Ovary (tissue), 10 donors: ENCODE measurements at places on chromosomes 5 and 9.

DNA sequence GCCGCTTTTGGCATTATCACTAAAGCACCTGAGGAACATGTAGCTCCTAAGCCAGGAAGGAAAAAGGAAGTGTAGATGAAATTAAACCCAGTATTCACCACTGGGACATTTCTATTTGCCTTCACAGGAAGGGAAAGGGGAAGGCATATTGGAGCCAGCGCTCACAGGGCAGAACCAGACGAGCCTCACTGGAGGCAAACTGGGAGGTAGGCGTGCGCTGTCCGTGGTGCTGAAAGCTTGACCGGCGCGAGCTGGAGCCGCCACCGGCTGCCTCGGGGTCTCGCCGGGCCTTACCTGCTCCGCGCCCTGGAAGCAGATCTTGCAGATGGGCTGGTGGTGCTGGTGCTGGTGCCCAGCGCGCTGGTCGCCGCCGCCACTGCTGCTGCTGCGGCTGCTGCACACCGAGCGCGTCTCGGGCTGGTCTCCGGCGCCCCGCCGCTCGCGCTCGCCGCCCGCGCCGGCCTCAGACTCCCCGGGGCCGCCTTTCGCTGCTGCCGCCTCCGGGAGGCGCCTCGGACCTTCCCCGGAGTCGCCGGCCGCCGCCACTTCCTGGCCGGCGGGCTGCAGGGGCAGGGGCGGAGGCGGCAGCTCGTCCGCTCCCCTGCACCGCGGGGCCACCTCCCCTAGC, 732 bp downstream of the MARCHF11 start:
- DNase-seq, result peak; percentile 81

DNA sequence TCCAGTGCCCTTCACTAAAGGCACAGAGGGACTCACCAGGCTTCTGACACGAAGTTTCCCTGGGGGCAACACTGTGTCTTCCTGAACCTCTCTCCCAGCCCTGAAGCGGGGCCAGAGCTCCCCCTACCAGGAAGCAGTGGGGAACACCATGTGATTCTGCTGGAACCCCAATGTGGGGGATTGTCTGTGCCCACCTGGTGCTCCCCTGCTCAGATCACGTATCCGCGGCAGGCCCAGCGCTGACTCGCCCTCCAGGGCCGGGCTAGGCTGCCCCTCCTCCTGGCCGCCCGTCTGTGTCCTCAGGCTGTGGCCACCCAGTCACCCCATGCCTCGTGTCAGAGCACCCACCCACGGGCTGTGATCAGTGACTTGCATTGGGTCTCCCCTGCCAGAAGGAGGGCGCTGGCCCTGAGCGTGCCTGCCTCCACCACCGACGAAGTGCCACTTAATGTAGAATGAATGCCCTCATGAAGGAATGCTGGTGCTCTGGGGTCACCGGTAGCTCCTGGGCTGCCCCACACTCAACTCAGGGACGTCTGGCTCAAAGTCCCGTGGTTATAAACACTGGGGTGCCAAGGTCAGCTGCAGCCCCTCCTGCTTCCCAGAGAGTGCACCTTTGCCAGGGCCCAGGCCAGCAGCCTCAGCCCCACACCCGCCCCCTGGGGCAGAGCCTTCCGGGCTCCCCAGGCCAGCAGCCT, 22.1 kb downstream of the SARDH start:
- peak; percentile 44 for DNase-seq

GRCh38 chr5:175874462-175875139, 3.2 kb downstream of the CPLX2 start:
- DNase-seq, result no peak

DNA sequence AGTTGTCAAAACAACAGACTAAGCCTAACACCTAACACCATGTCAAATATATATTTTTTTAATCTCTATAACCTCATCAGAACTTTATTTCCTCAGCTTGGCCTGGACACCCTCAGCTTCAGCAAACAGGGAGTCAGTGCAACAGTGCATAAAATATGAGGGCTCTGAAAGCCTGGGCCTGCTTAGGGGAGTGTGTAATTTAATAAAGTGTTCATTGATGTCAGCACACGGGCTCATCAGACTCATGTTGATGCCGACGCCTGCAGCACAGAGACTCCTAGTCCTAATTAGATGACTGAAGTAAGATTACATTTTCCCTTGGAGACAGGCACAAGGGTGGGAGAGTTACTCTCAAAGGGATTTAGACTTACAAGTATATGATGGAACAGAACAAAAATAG, 37.8 kb downstream of the CDH10 start:
- DNase-seq, result no peak

DNA sequence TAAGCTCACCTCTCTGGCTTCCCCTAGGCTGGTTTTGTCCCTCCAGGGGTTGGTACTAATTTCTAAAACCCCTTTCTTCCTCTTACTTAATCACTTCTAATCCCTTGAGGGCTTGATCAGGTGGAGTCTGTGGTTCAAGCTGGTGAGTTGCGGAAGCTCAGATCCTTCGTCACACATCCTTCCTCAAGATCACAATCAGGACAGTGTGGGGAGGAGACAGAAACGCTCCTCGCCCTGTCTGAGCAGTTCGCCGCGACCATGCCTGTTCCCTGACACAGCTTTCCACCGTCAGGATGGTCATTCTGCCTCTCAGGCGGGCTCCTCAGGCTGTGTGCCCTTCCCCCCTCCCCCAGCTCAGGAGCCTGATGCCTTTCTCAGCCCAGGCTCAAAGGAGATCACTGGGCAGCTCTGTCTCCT, 24.3 kb downstream of the CPLX2 start:
- no peak for DNase-seq

DNA sequence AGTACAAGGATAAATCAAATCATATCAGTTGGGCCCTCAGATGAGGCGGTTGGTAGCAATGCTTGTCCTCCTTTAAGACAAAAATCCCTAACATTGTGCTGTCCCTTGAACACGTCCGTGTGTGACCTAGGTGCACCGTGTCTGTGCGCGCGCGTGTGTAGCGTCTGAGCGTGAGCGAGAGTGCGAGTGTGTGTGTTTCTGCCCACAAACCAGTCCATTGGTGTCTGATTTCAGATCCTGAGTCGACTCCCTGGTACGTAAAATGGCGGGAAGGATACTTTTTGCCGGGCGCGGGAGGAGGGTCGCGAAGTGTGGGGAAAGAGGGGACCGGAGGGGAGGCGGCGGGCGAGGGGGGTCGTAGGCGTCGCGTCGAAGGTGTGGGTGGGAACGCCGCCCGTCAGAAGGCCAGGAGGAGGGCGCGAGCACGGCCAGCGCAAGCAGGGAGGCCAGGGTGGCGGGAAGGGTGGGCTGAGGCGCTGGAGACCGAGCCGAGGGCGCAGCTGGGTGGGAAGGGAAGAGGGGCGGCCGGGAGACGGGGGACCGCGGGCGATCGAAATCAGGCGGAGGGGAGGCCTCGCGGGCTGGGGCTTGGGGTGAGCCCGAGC, 8.9 kb downstream of the OTP start:
- DNase-seq, result no peak

GRCh38 chr5:112968411-112969106, 8.0 kb upstream of the DCP2 start:
- no peak for DNase-seq

DNA sequence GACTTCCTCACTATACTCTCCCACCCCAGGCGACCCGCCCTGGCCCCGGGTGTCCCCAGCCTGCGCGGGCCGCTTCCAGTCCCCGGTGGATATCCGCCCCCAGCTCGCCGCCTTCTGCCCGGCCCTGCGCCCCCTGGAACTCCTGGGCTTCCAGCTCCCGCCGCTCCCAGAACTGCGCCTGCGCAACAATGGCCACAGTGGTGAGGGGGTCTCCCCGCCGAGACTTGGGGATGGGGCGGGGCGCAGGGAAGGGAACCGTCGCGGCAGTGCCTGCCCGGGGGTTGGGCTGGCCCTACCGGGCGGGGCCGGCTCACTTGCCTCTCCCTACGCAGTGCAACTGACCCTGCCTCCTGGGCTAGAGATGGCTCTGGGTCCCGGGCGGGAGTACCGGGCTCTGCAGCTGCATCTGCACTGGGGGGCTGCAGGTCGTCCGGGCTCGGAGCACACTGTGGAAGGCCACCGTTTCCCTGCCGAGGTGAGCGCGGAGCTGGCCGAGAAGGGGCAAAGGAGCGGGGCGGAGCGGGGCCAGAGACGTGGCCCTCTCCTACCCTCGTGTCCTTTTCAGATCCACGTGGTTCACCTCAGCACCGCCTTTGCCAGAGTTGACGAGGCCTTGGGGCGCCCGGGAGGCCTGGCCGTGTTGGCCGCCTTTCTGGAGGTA, 2.1 kb downstream of the CA9 start:
- DNase-seq, result peak; percentile 71

DNA sequence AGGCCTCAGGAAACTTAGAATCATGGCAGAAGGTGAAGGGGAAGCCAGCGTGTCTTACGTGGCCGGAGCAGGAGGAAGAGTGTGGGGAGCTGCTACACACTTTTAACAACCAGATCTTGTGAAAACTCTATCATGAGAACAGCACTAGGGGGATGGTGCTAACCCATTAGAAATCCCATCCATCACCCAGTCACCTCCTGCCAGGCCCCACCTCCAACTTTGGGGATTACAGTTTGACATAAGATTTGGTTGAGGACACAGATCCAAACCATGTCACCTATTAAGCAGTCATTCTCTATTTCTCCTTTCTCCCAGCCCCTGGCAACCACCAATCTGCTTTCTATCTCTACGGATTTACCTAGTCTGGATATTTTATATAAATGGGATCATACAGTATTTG, 26.9 kb downstream of the PBX3 start:
- DNase-seq, result no peak

DNA sequence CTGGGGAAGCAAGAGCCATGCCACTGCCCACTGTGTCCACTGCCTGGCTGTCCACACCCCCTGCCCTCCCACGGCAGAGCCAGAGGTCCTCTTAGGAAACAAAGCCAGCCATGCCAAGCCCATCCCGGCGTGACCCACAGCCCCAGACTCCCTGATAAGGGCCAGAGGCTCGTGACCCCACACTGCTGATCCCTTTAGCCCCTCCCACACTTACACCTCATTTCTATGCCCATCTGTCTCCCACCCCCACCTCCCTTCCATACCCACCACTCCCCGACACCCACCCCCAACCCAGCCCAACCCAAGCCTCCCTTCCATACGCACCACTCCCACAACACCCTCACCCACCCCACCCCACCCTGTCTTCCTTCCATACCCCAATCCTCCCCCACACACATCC, 17.3 kb downstream of the PTGES start:
- no peak for DNase-seq

GRCh38 chr5:98275980-98276379, 497.5 kb upstream of the RGMB start:
- no peak for DNase-seq

DNA sequence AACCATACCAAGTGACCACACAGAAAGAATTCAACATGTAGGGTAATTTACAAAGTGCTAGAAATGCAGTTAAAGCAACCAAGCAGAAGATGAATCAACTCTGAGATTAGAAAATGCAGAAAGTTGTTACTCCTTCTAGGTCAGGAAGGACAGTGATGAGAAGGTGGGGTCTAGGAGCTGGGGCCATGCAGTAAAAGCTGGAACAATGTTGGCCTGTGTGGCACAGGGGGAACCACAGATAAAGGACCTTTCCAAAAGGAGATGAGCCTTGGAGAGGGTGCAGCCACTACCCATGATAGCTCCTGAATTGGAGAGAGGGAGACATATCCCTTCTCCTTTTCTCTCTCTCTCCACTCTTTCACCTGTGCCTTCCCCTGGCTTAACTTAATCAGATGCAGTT, 2.4 kb upstream of the SCGB3A2 start:
- DNase-seq, result no peak

DNA sequence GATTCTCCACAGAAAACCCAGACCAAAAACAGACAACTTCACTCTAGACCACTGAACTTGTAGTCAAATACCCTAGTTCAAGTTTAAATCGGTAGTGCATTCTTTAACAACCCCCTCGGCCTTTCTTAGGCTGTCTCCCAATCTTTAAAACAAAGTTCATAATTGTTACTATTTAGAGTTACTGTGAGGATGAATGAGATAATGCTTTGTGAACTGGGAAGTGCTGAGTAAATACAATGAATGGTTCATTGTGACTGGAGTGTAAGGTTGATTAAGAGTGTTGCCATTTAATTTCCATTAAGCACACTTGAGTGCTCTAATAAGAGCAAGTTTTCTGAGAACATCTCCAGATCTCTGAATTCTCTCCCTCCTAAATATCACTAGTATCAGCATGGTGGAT, 228.8 kb upstream of the PIK3R1 start:
- DNase-seq, result no peak

DNA sequence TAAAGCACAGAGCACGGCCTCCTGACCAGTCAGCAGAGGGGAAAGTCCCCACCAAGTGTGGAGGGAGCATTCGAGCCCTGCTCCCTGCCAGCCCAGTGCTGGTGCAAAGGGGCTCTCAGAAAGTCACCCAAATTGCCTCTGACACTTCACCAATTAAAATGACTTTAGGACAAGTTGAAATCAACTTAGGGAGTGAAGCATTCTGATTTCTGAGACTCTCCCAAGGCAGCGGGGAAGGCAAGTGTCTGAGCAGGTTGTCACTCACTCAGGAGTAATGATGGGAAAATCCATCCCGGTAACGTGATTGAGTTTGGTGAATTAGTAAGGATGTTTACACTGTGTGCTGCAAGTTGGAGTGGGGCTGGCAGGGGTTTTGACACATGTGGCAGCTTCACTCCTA, 73.7 kb downstream of the PCDH1 start:
- no peak for DNase-seq

DNA sequence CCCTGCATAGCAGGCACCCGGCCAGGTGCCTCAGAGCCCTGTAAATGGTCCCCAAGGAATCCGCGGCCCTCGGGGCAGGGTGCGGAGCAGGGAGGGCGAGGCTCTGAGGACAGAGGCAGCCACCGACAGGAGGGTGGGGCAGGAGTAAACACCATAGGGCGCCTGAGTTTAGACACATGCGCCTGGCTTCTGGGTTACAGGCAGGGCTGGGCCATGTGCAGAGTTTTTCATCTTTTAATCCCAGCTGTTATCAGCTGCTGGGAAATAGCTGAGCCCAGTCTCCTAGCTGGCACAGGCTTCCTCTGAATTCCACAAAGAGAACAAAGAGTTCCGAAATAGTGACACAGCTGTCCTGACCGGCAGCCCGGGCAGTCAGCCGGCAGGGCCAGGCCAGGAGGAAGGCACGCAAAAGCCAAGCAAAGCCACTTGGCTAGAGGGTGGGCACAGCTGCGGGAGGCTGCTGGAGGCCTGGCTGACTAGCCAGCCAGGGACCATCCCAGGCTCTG, 98.9 kb upstream of the PHYKPL start:
- DNase-seq, result no peak

DNA sequence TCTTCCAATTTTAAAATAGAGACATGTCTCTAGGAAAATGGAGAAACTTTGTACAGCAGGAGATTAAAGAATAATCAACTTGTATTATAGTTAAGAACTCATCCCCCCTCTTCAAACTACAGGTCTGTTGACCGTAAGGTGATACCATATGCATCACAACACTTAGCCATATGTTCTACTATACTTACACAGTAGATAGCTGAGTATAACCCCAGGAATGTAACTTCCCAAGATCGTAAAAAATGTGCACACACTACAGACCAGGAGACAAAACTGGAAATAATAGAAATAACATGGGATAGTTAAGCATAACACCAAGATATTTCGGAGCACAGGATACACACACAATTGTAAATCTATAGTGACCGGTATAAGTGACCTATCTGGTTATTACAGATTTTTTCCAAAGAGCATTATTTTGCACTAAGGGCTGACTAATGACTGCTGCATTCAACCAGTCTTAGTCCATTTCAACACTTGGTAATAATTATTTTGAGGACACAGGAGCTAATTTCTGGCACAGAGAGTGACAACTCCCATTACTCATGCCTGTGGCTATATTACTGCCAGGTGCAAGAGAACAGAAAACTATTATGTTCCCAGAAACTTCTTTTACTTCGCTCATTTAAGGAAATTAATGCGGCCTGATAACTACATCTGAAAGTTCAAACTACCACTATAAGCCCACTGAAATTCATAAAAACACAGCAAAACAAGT, 15.4 kb upstream of the ZNF622 start:
- no peak for DNase-seq
